Thyroid gland (tissue), 4 donors: ENCODE measurements at places on chromosomes 16 and 17. TPM values are rescaled to one million over a fixed set of nuclear protein-coding genes. Genes with fewer than 3 reads are reported as not detected.

DNA sequence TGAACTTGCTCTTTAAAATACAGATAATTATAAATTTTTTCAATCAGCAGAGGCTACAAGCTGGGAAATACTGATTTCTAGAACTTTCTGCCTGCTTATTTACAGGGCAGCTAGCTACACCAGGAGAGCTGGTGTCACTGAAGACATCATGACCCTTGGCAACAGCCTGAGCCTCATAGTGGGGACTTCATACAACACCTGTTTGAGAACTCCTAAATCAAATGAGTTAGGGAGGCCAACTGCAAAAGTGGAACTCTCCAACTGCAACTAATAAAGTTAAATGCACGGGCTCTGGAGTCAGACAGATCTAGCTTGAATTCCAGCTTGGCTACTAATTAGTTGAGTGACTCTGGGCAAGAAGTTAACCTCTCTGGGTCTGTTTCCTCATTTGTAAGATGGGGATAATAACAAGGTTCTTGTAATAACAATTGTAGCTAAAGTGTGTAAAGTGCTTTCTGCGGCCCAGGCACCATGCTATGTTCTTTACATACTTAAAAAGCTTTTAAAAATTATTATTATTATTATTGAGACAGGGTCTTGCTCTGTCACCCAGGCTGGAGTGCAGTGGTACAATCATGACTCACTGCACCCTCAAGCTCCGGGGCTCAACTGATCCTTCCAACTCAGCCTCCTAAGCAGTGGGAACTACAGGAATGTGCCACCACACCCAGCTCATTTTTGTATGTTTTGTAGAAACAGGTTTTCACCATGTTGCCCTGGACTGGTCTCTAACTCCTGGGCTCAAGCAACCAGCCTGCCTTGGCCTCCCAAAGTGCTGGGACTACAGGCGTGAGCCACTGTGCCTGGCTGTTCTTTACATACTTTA lies 33.4 kb downstream of the VAC14 start:
- no peaks in the 10 kb centered on the region for H3K27me3 ChIP-seq
- DNase-seq, result no peak
- no peak overlapping the region for H3K4me3 ChIP-seq
- peaks cover 5% of the 10 kb centered on the region for H3K4me1 ChIP-seq
- H3K27ac ChIP-seq, result no peak overlapping the region

- DNase-seq, result no peak
- no peak overlapping the region for H3K27ac ChIP-seq
- H3K4me3 ChIP-seq, result no peak overlapping the region
- no peaks in the 10 kb centered on the region for H3K36me3 ChIP-seq
- peaks cover 12% of the 10 kb centered on the region for H3K4me1 ChIP-seq
- no peaks in the 10 kb centered on the region for H3K27me3 ChIP-seq
These were observed 16.6 kb upstream of the LITAF start for GRCh38 chr16:11603331-11603750.

DNA sequence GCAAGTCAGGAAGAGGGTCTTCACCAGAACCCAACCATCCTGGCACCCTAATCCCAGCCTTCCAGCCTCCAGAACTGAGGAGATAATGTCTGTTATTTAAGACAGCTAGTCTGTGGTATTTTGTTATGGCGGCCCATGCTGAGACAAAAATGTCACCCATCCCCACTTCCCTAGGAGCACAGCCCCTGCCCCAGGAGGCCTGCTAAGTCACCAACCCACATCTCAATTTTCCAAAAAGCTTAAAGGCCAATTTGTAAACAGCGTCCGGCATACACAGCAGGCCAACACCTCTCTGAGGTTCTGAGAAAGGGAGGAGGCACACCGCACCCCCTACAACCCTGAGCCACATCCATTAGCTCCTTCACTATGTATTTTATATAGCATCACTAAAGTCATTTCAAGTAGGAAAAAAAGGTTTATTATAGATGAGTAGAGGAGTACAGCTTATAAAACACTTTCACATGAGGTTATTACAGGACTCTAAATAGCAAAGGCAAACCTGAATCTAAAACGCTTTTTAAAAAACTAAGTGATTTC lies 6.9 kb downstream of the TMEM170A start:
- no peak overlapping the region for H3K4me3 ChIP-seq
- no peak overlapping the region for H3K27ac ChIP-seq
- H3K36me3 ChIP-seq, result no peaks in the 10 kb centered on the region
- no peaks in the 10 kb centered on the region for H3K27me3 ChIP-seq
- no peak for DNase-seq

DNA sequence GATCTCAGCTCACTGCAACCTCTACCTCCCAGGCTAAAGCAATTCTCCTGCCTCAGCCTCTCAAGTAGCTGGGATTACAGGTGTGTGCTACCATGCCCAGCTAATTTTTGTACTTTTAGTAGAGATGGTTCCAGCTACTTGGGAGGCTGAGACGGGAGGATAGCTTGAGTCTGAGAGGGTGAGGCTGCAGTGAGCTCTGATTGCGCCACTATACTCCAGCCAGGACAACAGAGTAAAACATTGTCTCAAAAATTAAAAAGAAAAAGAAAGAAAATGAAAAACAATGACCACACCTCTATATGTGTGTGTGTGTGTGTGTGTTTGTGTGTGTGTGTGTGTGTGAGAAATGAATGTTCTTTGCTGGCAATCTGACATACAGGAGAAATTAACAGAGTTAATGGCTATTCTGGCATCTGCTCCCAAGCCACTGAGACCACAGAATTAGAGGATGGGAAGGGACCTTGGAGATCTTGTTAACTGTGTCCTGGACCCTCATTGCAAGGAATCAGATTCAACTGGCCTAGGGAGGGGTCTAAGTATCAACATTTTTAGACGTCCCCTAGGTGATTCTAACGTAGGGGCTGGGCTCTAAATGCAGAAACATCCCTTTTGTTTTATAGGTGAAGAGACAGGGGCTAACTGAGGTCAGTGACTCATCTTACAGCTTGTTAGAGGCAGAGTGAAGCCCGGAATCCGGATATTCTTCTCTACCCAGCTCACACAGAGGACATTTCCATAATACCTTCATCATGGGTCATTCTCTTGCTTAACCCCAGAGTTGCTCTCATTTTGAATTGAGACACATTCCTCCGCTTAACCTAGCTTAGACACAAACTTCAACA lies 16.4 kb upstream of the MARCHF10 start:
- DNase-seq, result no peak
- no peaks in the 10 kb centered on the region for H3K27me3 ChIP-seq
- H3K4me1 ChIP-seq, result peaks cover 22% of the 10 kb centered on the region
- H3K27ac ChIP-seq, result no peak overlapping the region
- no peak overlapping the region for H3K4me3 ChIP-seq

DNA sequence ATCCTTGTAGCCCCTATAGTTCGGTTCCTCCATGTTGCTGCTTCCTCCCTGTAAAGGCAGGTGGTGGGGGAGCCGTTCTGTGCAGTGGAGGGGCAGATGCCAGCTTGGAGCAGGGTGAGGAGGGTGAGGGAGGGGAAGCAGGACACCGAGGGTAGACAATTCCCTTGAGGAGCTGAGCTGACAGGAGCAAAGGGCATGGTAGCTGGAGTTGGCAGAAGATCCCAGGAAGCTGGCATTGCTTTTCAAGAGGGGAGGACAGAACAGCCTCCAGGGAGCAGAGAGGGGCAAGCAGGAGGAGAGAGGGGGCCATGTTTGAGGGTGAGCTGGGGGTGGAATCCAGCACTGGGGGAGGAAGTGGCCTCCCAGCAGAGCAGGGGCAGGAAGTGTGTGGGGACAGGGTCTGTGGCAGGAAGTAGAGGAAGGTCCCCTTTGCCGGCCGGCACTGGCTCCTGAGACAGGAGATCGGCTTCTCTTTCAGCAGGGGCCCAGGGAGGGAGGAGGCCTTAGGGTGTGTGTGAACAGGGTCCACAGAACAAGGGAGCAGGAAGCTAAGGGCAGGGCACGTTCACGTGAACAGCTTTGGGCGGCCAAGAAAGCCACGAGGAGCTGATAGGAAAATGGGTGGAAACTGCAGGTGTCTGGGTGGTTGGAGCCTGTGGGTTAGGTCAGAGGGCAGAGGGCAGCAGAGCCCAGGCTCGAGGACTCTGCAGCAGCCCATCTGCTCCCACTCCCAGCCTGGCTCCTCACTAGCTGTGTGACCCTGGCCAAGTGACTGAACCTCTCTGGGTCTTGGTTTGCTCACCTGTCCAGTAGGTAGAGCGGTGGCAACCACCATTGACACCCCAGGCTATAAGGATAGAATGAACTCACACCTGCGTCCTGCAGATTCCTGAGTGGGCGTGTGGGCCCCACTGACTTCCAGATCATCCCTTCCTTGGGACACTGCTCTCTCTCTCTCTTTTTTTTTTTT lies 17.5 kb upstream of the SPNS2 start:
- DNase-seq, result no peak
- peaks cover 5% of the 10 kb centered on the region for H3K4me1 ChIP-seq
- no peaks in the 10 kb centered on the region for H3K27me3 ChIP-seq

GRCh38 chr17:7742729-7743128 lies 25.2 kb downstream of the DNAH2 start:
- H3K27me3 ChIP-seq, result no peaks in the 10 kb centered on the region
- DNase-seq, result no peak
- no peak overlapping the region for H3K27ac ChIP-seq
- H3K4me1 ChIP-seq, result peaks cover 7% of the 10 kb centered on the region

GRCh38 chr16:84687715-84688114 lies 12.1 kb upstream of the USP10 start:
- H3K36me3 ChIP-seq, result no peaks in the 10 kb centered on the region
- DNase-seq, result no peak
- no peaks in the 10 kb centered on the region for H3K4me1 ChIP-seq
- no peak overlapping the region for H3K27ac ChIP-seq
- no peak overlapping the region for H3K4me3 ChIP-seq

DNA sequence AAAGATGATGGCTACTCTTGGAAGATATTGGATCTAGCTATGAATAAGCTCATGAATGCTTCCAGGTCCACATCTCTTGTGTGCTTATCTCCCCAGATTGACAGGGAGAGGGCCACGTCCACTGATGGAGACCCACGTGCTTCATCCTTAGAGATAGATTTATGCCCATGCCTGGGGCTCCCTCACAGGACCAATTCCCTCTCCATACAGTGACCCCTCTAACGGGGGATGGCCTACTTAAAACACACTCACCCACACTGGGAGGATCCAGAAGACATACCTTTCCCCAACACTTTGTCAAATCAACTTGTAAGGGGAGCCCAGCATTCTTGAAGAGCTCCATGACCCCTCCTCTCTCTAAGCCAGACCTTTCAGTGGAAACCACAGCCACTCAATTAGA lies 169.7 kb upstream of the CDH5 start:
- no peak for DNase-seq
- H3K4me3 ChIP-seq, result no peak overlapping the region
- no peaks in the 10 kb centered on the region for H3K36me3 ChIP-seq
- H3K27me3 ChIP-seq, result no peaks in the 10 kb centered on the region

DNA sequence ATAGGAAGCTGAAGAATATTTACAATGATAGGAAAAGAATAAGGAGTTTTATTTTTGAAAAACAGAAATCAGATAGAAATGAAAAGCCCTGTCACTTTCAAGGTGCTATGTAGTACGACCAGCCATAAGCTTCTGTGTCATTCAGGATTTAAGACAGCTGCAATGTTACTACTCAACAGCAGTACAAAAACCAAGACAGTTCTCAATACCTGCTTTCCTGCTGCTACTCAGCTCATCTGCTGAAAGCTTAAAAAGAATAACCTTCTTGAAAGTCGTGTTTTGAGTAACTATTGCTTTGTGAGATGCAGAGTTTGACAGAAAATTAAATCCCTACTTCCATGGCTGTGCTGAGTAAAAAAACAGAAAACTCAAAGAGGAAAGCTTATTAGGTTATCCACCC lies 8.7 kb downstream of the GRB2 start:
- no peak for DNase-seq
- no peaks in the 10 kb centered on the region for H3K27me3 ChIP-seq
- H3K27ac ChIP-seq, result no peak overlapping the region
- peaks cover 29% of the 10 kb centered on the region for H3K4me1 ChIP-seq

GRCh38 chr17:77617516-77617915 lies 341.0 kb upstream of the TNRC6C start:
- peaks cover 10% of the 10 kb centered on the region for H3K4me1 ChIP-seq
- no peak for DNase-seq
- H3K4me3 ChIP-seq, result no peak overlapping the region
- H3K36me3 ChIP-seq, result no peaks in the 10 kb centered on the region
- no peaks in the 10 kb centered on the region for H3K27me3 ChIP-seq

DNA sequence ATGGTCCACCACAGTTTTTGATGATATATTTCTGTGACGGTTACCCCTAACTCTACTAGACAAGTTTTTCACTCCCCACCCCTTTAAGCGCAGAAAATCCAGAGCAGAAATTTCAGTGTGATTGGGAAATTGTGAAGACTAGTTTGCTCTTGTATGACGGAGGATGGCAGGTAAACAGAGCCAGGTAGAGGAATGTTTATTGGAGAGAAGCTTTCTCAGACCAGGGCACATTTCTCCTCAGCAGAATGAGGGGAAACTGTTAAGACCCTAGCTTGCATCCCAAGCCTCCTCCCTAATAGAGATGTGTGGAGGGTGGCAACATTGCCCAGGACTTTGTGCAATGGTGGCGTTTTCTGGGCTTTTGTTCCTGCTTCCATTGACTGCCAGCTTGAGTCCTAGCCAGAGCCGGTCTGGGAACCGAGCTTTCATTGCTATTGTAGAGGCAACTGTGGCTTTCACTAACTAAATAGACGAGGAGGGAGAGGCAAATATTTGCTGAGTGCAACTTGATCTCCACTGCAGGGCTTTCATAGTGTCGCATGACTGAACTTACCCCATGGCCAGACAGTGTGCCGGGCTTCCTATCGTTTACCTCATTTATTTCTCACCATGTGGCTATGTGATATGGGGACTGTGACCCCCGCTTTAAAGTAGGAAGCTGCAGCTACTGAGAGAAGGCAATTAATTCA lies 159.6 kb upstream of the MPHOSPH6 start:
- H3K27ac ChIP-seq, result no peak overlapping the region
- H3K4me1 ChIP-seq, result no peaks in the 10 kb centered on the region
- peak; percentile 1 for DNase-seq
- H3K27me3 ChIP-seq, result no peaks in the 10 kb centered on the region

- no peak overlapping the region for H3K4me3 ChIP-seq
- no peaks in the 10 kb centered on the region for H3K36me3 ChIP-seq
- peaks cover 19% of the 10 kb centered on the region for H3K4me1 ChIP-seq
These were observed 56.1 kb downstream of the PLXDC1 start for GRCh38 chr17:39095309-39095686.

DNA sequence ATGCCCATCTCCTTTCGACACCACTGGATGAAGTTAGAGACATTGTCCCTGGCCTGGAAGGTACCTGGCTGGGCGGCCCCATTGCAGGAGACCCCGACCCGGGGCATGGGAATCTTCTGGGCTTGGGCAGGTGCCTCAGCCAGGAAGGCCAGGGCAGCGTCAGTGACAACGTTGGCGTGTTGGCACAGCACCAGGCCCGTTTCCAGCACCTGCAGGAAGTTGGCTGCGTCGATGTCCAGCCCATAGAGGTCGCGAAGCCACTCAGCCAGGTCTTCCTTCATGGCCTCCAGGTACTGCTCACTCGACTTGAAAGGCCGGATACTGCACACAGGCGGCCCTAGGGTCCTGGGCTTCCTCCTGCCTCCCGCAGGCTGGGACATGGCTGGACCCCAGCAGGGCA lies 568 bp downstream of the GAS2L2 start:
- H3K4me1 ChIP-seq, result peaks cover 12% of the 10 kb centered on the region
- no peak overlapping the region for H3K27ac ChIP-seq
- H3K27me3 ChIP-seq, result no peaks in the 10 kb centered on the region
- H3K4me3 ChIP-seq, result no peak overlapping the region

The ZNF319 gene
- total RNA-seq, result 13.9 TPM

The SLC46A1 gene
- total RNA-seq, result 15.6 TPM

The KRTAP16-1 gene
- total RNA-seq, result not detected

The SMURF2 gene
- 26.3 TPM for total RNA-seq
